Stimulated activated effector memory CD8-positive, alpha-beta T cell treated with anti-CD3 and anti-CD28 coated beads, Interleukin-12 subunit alpha, Interleukin-12 subunit beta, amount 100 ng/mL, for 72 hours (primary cell): ENCODE measurements at places on chromosomes 1 and 21.

- DNase-seq, result no peak
Measured at GRCh38 chr1:93692026-93692425, 10.4 kb upstream of the BCAR3 start.

DNA sequence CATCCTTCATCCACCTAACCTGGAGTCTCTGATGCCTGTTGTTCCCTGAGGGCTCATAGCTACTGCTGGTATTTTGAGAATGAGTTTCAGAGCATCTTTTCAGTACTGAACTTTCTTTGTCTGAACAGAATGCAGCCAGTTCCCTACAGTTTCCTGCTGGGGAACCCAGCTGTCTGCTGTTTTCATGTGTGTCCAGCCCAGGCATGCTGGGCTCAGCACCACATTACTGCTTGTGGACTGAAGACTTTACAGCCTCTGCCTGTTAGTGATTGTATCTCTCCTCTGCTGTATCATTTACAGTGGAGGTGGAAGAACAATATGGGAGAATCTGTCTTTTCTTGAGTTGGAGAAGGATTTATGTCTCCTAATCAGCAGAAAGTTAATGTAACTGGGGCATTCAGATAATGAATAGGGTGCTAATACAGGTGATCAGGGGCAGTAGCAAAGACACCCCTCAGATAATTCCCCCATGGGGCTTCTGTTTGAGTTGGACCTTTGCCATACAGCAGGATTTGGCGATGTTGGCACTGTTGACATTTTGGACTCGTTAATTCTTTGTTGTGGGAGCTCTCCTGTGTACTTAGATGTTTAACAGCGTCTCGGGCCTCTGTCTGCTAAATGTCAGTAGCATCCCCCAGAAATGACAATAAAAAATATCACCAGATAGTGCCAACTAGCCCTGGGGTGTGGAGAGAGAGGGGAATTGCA, 207.7 kb downstream of the HHAT start:
- no peak for DNase-seq

- no peak for DNase-seq
Measured at GRCh38 chr1:156289857-156290256, 5.6 kb downstream of the GLMP start.

DNA sequence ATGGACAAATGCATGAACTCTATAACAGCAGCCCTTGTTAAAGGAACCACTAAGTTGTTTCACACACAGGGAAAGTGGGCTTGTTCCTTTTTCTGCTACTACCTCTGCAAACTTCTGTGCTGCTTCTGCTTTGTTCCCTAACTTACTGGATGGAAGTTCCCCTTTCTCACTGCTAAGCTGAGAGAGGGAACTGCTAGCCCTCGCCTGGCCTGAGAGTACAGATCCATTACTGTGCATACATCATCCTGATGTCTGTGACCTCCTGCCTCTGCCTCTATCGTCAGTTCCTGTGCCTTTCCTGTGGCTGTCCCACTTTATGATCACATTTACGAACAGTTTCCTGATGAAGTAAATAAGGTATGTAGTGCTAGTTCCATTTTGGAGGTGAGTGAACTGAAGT, 3.5 kb downstream of the GNAT2 start:
- DNase-seq, result no peak

DNA sequence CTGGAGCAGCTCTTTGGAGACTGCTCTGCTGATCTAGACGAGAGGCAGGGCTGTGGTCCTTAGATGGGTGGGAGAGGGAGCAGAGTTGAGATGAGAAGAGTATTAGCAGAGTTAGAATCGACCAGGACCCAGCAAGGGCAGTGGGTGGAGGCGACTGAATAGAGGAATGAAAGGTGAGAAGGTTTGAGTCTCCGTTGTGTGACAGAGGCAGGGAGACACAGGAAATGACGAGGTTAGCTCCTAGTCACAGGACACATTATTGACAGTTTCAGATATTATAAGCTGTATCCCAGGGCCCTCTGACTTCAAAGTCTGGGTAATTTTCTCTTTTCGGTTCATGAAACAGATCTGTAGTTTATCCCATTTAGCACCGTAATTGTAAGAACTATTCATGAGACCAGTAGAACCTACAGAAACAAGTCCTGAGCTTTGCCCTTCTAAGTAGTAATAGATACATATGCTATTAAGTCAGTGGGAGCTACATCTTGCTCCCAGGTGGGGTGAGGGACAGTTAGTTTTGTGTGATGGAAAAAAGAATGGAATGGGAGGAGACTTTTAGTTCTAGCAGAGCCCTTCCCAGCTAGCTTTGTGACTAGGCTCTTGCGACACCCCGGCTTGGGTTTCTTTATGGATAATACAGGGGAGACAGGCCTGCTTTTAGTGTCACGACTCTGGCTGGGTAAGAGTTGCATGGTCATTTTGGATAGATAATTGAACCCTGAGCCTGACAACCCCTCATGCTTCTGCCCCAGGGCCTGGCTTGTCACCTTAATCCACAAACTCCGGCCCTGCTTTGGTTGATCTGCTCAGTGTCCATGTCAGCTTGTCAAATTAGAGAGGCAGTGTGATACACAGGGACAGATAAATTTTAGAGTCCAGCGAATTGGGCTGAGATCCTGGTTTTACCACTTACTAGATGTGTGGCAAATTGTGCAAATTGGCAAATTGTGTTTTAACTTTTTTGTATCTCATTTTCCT, 70.2 kb downstream of the UCK2 start:
- DNase-seq, result no peak

GRCh38 chr1:9373619-9374018, 80.9 kb downstream of the SPSB1 start:
- DNase-seq, result no peak

DNA sequence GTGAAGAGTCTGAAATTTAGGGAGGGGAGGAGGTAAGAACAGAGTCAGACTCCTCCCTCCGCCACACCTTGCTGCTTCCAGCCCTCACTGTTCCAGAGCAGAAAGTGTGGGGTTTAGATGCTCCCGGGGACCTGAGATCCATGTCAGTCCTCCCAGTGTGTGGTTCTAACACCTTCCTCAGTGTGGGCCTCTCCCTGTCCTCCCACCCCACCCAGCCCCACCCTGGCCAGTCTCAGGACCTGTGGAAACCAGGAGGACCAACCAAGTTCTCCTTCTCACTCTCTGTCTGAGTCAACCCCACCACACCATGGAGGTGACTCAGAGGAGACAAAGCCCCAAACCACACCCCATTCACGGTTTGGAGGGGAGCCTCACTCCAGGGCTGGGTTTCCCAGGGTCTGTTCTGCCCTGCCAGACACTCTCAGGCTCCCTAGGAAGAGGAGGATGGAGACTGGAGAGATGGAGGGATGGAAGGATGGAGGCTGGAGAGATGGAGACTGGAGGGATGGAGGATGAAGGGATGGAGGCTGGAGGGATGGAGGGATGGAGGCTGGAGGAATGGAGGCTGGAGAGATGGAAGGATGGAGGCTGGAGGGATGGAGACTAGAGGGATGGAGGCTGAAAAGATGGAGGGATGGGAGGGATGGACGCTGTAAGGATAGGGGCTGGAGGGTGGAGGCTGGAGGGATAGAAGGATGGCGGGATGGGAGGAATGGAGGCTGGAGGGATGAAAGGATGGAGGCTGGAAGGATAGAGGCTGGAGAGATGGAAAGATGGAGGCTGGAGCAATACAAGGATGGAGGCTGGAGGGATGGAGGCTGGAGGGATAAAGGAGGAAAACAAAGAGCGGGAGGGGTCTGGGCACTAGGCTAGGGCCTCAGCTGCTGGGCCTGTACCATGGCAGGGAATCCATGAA, 100.9 kb upstream of the RUNX3 start:
- peak; percentile 94 for DNase-seq

- DNase-seq, result no peak
Measured at GRCh38 chr1:17307946-17308345, at the start of gene PADI4. PADI4 (plus strand) TSS chr1:17308197; CDS start chr1:17308223, 26 bp downstream.

DNA sequence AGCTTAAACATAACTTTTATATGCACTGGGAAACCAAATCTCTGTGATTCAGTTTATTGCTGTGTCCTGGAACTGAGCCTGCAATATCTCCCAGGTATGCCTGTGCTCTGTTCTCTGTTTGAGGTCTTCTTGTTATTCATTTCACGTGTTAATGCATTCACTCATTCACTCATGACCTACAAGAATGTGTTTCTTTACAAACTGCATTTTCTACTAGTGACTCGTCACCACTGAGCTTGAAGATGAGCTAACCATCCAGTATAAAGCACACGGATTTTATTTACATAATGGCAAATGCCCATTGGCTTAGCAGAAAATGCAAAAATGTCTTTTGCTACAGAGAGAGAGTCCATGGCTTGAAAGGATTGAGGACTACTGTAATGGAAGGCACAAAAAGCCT, 75.0 kb upstream of the DUSP10 start:
- no peak for DNase-seq

DNA sequence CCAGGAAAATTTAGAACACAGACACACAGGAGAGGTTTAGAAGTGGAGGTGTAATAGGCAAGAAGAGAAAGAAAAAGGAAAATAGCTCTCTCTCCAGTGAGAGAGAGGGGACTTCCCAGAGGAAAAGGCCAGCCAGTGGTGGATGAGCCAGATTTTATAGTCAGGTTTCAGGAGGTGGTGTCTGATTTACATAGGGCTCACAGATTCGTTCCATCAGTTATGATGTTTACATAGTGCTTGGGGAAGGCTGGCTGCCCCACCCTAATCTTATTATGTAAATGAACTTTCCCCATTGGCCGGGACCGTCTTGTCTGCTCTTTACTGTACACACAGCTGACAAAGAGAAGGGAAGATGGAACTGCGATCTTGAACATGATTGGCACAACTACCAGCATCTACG, 797.3 kb downstream of the PLA2G4A start:
- no peak for DNase-seq

DNA sequence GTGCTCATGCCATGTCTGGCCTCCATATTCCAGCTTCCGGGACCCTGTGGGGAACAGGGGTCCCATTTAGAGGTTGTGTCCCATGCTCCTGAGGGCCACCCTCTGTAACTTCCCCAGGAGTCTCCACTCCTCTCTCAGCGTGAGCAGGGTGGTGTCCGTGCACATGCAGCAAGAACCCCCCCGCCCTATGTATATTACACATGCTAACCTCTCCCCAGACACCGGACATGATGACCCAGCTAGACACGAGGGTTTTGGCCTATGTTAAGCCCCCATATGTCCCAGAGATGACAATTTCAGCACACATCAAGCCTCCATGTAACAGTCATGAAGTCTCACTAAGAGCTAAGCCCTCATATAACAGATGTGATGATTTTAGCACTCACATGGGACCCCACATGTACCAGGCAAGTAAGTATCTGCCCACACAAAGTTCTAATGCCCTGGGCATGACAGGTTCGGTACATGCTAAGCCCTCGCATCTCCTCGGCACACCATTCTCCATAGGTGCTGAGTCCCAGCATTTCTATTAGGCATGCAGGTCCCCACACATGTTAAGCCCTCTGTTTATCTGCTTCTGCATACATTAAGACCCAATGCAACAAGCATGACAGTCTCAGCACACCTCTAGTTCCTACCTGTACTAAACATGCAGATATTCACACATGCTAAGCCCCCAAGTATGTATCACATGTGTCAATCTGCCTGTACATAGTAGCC, 7.1 kb downstream of the FHL3 start:
- no peak for DNase-seq

- DNase-seq, result no peak
Measured at GRCh38 chr1:237867380-237867888, 23.3 kb downstream of the ZP4 start.

DNA sequence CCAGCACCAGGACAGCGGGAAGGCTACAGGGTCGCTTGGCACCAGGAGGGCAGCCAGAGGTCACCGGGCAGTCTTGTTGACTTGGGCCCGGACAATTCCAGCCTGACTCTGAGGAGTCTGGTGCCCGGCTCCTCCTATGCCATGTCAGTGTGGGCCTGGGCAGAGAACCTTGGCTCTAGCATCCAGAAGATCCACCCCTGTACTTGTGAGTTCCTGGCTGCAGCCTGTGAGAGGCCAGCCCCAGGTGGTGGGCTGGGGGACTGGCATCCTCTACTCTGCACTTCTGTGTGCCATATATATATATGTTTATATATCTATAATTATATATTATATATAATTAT, 11.6 kb upstream of the PTPN7 start:
- no peak for DNase-seq

DNA sequence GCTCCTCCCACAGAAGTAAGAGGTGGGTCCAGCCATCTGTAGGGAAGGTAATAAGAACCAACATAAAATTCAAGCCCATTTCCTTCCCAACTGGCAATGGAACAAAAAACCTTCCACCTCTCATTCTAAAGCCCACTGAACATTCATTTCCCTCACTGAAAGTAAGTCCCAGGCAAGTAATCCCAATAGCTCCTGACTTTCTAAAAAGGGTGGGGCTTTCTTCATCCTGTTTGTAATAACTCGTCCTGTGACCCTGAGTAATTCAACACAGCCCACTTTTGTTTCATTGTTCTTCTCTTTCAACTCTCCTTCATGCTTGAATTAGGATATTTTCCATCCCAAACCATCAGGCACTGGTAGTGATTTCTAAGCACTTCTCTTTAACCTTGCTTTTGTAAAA, 74.9 kb downstream of the DAB1 start:
- DNase-seq, result no peak

DNA sequence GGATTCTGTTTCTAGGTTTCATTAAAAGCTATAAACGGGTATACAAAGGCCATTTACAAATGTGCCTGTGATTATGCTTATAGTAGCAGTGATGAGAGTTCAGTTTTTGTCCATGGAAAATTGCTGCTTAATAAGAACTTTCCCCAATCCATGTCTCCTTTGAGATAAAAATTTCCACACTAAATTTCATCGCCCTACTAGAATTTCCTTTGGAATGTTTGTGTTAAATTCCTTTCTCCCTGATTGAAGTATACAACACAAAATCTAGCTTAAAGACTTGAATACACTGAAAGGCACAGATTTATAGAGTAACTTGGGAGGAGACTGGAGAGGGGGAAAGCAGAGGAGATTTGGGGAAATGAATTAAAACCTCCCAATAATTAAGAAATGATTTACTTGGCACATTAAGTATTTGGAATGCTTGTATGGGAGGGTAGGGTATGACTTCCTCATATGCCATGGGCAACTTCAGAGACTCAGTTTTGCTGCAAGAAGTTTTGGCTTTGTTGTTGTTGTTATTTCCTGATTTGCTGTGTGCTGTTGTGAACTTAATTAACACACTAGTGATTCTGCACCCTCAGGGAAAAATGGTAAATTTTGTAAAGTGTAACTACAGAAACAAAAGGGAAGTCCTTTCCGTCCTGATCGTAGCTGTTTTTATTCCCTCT, 157.6 kb upstream of the LMO4 start:
- DNase-seq, result no peak

DNA sequence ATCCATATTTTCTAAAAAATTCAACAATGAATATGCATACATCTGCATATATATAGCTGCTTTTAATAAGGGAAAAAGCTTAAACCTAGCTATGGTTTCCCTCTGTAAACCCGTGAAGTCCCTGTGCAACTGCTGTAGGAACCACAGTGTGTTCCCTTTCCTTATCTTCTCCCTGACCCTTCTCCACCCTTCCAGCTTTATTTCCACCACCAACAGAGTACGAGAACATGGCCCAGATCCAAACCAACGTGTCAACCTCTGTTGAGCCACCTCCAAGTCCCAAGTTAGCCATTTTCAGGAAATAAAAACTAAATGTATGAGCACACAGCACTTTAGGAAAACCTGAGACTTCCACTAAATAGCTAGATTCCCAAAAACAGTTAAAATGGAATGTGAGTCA, 20.3 kb downstream of the SUSD4 start:
- no peak for DNase-seq

GRCh38 chr1:243562473-243562872, 287.6 kb downstream of the AKT3 start:
- DNase-seq, result no peak
